ENCODE measurements at places on chromosomes 3 and 15.
A peak's percentile ranks its signal among the peaks of the same experiment; 100 is the strongest.

- peak overlapping the region; percentile 49 for H3K27ac ChIP-seq
- no peaks in the 10 kb centered on the region for H3K36me3 ChIP-seq
- H3K4me1 ChIP-seq: peaks cover 12% of the 10 kb centered on the region
- H3K27me3 ChIP-seq: no peaks in the 10 kb centered on the region
- DNase-seq: no peak
Observed at GRCh38 chr3:102085431-102086176, 236.3 kb downstream of the NFKBIZ start.

GRCh38 chr3:45612918-45613602 is 18.5 kb downstream of the LIMD1 start:
- peaks cover 2% of the 10 kb centered on the region for H3K36me3 ChIP-seq
- no peak for DNase-seq
- peaks cover 6% of the 10 kb centered on the region for H3K4me1 ChIP-seq
- no peak overlapping the region for H3K4me3 ChIP-seq

DNA sequence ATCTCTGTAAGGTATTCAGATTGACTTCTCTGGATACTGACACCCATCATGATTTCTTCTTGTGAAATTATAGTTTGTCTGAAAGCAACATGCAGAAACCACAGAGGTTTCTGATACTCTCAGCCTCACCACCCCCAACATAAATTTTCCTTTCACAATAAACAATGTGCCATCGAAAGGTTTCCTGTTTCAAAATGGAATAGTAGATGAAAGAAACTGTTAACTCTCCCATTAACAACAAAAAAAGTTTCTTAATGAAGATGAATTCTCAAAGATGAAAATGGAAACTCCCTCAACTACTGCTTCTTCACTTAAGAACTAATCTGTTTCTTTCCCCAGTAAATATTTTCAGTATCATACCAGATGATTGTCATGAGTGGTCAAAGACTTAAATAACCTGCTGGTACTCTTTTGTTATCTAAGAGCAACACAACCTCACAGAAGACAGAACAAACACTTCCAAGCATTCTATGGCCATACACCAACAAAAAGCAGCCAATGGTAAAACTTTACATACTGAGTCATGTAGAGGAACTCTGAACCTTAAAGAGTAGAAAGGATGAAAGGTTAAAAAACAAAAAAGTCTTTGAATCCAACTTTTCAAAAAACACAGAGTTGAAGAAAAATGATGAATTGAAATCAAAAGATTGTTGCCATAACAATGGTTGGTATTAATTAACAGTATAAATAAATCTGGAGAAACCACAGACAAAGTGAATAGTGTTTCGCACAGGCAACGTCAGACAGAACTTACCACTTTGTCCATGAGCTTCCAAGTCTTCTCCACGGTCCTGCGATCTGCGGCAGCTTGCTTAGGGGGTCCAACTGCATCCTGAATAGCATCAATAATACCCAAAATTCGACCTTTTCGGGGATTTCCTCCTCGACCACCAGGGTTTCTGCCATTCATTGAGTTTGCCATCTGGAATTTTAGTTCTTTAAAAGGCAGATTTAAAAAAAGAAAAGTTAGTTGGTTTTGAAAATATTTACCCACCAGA is 1.9 kb downstream of the CBLB start:
- DNase-seq: no peak
- H3K27ac ChIP-seq: peak overlapping the region; percentile 99
- no peaks in the 10 kb centered on the region for H3K27me3 ChIP-seq
- H3K4me1 ChIP-seq: peaks cover 43% of the 10 kb centered on the region
- peaks cover 8% of the 10 kb centered on the region for H3K36me3 ChIP-seq

- H3K36me3 ChIP-seq: peaks cover 8% of the 10 kb centered on the region
- no peaks in the 10 kb centered on the region for H3K4me1 ChIP-seq
- peaks cover 1% of the 10 kb centered on the region for H3K27me3 ChIP-seq
Observed at GRCh38 chr3:159936541-159936940, 52.1 kb upstream of the IL12A start.

GRCh38 chr3:49998326-49998725 is 58.4 kb downstream of the RBM6 start:
- H3K36me3 ChIP-seq: peaks cover 18% of the 10 kb centered on the region
- H3K4me1 ChIP-seq: peaks cover 10% of the 10 kb centered on the region
- no peak overlapping the region for H3K4me3 ChIP-seq
- H3K27ac ChIP-seq: peak overlapping the region; percentile 11

DNA sequence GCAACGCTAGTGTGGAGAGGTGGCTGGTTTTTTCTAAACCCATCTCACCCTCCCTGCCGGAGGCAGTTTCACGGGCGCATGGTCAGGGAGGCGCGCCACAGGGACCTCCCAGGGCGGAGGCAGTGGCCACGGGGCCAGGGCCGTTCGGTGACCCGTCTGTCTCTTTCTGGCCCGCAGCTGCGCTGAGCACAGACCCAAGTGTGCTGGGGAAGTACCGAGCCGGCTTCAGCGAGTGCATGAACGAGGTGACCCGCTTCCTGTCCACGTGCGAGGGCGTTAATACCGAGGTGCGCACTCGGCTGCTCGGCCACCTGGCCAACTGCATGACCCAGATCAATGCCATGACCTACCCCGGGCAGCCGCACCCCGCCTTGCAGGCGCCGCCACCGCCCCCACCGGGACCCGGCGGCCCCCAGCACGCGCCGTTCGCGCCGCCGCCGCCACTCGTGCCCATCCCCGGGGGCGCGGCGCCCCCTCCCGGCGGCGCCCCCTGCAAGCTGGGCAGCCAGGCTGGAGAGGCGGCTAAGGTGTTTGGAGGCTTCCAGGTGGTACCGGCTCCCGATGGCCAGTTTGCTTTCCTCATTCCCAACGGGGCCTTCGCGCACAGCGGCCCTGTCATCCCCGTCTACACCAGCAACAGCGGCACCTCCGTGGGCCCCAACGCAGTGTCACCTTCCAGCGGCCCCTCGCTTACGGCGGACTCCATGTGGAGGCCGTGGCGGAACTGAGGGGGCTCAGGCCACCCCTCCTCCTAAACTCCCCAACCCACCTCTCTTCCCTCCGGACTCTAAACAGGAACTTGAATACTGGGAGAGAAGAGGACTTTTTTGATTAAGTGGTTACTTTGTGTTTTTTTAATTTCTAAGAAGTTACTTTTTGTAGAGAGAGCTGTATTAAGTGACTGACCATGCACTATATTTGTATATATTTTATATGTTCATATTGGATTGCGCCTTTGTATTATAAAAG is 1.8 kb downstream of the HES1 start:
- peak overlapping the region; percentile 94 for H3K27ac ChIP-seq
- peak overlapping the region; percentile 96 for H3K4me3 ChIP-seq
- no peaks in the 10 kb centered on the region for H3K27me3 ChIP-seq
- peaks cover 19% of the 10 kb centered on the region for H3K36me3 ChIP-seq
- peak; percentile 49 for DNase-seq
- H3K4me1 ChIP-seq: peaks cover 38% of the 10 kb centered on the region

GRCh38 chr3:31106204-31106603 is 211.7 kb upstream of the GADL1 start:
- H3K4me3 ChIP-seq: no peak overlapping the region
- no peaks in the 10 kb centered on the region for H3K4me1 ChIP-seq
- peaks cover 4% of the 10 kb centered on the region for H3K36me3 ChIP-seq

- H3K4me1 ChIP-seq: no peaks in the 10 kb centered on the region
- H3K36me3 ChIP-seq: peaks cover 7% of the 10 kb centered on the region
- no peak overlapping the region for H3K4me3 ChIP-seq
- DNase-seq: no peak
- no peak overlapping the region for H3K27ac ChIP-seq
Observed at GRCh38 chr15:21270474-21270873, 169.8 kb downstream of the POTEB3 start.
